NCI-H345 (cell line): ENCODE measurements at places on chromosomes 7 and 10.

GRCh38 chr7:80882213-80882801, 36.5 kb downstream of the SEMA3C start:
- DNase-seq: no peak

DNA sequence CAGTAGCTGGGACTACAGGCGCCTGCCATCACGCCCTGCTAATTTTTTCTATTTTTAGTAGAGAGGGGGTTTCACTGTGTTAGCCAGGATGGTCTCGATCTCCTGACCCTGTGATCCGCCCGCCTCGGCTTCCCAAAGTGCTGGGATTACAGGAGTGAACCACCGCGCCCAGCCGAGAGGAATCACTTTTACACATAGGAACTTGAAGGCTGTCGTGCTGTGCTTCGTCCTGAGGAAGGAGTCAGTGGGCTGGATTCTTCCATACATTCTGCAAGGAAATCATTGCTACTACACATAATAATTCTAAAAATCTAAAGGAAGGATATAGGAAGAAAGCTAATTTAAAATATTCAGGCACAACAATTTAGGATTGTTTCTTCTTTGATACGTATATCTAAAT, 48.8 kb upstream of the ZPBP start:
- DNase-seq: no peak

- DNase-seq: no peak
These were observed 42.8 kb upstream of the DNAAF5 start for GRCh38 chr7:683526-684205.

- DNase-seq: peak; percentile 94
These were observed 169.7 kb upstream of the RHEB start for GRCh38 chr7:151689196-151689971.
